ENCODE measurements at places on chromosomes 1 and 21. TPM values are rescaled to one million over a fixed set of nuclear protein-coding genes. Genes with fewer than 3 reads are reported as not detected.

The LRRC8B gene
- total RNA-seq, result 0.17 TPM

The IGSF9 gene
- total RNA-seq, result not detected

- no peaks in the 10 kb centered on the region for H3K27me3 ChIP-seq
- H3K4me1 ChIP-seq, result peaks cover 69% of the 10 kb centered on the region
- H3K4me3 ChIP-seq, result no peak overlapping the region
- DNase-seq, result no peak
Observed at GRCh38 chr1:41712081-41712480, 206.6 kb downstream of the HIVEP3 start.

DNA sequence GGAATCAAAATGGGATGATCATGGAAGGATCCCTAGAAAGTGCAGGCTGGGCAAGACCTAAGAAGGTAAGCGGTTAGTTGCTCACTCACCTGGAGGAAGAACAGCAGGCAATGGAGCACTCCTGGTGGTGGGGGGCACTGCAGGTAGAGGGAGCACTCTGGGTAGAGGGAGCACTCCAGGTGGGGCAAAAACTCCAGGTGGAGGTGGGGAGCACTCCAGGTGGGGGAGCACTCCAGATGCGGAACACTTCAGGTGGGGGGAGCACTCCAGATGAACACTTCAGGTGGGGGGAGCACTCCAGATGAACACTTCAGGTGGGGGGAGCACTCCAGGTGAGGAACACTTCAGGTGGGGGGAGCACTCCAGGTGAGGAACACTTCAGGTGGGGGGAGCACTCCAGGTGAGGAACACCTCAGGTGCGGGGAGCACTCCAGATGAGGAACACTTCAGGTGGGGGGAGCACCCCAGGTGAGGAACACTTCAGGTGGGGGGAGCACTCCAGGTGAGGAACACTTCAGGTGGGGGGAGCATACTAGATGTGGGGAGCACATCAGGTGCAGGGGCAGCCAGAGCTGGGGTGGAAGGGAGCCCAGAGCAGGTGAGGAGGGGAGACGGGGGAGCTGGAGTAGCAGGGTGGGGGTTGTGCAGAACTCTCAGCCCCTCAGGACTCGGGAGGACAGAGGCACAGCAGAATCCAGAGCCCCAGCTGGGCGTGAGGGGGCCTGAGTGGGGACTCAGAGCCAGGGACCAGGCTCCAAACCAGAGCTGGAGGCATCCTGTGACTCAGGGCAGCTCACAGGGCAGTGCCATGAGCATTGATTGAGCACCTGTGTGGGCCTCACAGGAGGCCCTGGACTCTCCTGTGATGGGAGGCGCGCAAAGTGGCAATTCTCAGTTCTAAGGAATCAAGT lies 37.7 kb upstream of the COL6A1 start:
- H3K27ac ChIP-seq, result no peak overlapping the region
- H3K4me3 ChIP-seq, result no peak overlapping the region
- peaks cover 23% of the 10 kb centered on the region for H3K27me3 ChIP-seq
- DNase-seq, result no peak
- H3K4me1 ChIP-seq, result no peaks in the 10 kb centered on the region
- no peaks in the 10 kb centered on the region for H3K36me3 ChIP-seq

DNA sequence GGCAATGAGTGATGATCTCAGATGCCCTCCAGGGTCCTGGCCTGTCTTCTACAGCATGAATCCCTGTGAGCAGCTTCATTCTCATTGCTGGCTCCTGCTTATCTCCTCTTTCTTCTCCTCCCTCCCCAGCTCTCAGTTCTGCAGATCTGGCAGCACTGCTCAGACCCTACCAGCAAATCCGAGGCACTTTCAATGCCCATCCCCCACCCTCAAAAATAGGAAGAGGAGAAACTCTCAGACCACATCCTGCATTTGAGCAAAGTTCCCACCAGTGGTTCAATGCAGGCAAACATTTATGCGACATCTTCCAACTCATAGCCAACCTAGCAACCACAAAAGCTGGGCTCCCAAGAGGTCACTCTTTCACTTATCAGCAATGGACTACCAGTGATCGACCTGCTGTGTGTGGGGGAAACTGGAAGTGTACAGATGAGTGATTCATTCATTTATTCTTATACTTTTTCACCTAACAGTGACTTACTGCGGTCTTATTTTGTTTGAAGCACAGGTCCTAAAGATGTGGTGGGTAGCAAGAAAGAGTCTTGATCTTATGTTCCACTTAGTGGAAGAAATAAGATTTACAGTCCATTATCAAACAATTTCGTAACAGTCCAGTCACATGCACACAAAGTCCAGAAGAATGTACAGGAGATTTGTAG lies 5.8 kb upstream of the CHI3L2 start:
- H3K36me3 ChIP-seq, result no peaks in the 10 kb centered on the region
- H3K4me3 ChIP-seq, result no peak overlapping the region
- peaks cover 4% of the 10 kb centered on the region for H3K27me3 ChIP-seq
- no peak overlapping the region for H3K27ac ChIP-seq
- peaks cover 35% of the 10 kb centered on the region for H3K4me1 ChIP-seq

DNA sequence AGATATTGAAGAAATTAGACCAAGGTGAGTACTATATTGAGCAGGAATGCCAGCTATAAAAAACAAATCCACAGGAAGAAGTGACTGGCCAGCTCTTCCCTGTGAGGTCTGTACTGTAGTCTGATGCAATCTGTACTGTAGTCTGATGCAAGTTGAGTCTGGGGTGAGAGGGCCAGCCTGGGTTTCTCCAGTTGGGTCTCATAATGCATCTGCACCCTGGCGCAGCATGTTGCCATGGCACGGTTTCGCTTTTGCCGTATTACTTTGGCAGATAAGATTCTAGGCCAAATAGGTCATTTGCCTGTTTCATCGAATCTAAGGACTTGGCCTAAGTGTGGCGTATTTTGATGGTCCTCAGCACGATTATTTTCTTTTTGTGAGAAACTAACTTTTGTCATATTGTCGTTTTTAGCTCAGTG lies 24.4 kb upstream of the PGD start:
- H3K27ac ChIP-seq, result no peak overlapping the region
- 0 out of 2 replicates have a peak, but pooled peaks cover 6% of the 10 kb centered on the region for H3K36me3 ChIP-seq
- H3K4me1 ChIP-seq, result peaks cover 26% of the 10 kb centered on the region
- DNase-seq, result no peak

DNA sequence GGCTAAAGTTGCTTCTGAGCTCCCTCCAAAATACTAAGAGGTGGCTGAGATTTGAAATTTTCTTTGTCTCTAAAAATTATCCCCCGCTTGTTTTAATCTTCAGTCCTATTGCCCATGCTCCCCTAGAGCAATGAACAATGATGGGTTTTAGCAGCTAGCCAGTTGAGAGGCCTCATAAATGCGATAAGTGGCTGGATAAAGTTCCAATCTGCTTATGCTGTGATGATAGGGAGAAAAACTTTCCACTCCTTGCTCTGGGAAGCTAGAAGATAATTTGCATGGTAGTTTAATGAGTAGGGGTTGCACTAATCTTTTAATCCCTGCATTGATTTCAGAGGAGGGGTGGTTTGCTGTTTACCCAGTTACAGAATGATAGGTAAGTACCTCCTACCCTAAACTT lies 9.6 kb upstream of the PRPF3 start:
- no peaks in the 10 kb centered on the region for H3K27me3 ChIP-seq
- DNase-seq, result no peak
- peaks cover 20% of the 10 kb centered on the region for H3K36me3 ChIP-seq
- H3K4me1 ChIP-seq, result no peaks in the 10 kb centered on the region
